Left lobe of liver (tissue), 2 donors: ENCODE measurements at places on chromosomes 5 and 9. TPM values are rescaled to one million over a fixed set of nuclear protein-coding genes. Genes with fewer than 3 reads are reported as not detected.

- no peak for DNase-seq
Measured at GRCh38 chr9:87610200-87611155, 112.8 kb downstream of the DAPK1 start.

DNA sequence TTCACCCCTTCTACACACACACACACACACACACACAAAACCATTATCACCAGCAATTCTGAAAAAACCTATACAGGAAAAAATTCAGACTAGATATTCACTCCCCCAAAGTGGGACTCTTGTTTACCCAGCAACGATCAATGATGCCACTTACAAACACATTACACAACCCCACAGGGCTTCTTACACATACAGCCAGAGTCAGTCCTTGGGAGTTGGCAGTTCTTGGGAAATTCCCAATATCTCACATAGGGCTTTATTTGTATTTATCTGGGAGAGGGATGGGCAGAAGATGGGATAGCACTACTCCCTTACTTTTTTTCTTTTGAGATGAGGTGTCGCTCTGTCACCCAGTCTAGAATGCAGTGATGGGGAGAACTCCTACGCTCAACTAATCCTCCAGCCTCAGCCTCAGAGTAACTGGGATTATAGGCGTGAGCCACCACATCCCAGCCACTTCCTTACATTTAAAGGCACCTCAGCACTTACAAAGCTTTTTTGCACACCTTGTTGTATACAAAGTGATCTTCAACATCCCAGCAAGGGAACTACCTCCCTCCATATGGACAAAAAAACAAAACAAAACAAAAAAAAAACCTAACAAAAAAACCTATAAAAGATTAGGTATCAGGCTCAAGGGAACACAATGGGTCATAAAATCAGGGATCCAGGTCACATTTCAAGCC is 168.4 kb downstream of the TSSK1B start:
- DNase-seq: no peak

GRCh38 chr5:123785162-123786071 is 273.4 kb downstream of the CSNK1G3 start:
- no peak for DNase-seq

Gene EDIL3
- total RNA-seq: 0.20 TPM

DNA sequence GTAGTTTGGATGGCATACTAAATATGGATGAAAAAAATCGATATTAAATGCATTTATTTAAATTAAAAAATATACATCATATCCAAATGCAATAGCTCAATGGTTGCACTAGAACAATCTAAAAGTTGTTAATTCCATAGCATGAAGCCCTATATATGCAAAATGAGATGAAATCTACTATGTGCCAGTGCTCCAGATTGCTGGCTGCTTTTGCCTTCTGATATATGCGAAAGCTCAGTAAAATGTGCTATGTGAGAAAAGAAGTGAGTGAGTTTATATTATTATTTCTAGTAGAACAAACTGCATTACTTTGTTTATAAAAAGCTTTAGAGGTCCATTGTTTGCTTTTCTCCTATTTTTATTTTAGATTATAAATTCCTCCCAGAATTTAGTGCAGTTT is 186.7 kb downstream of the MAT2B start:
- no peak for DNase-seq

DNA sequence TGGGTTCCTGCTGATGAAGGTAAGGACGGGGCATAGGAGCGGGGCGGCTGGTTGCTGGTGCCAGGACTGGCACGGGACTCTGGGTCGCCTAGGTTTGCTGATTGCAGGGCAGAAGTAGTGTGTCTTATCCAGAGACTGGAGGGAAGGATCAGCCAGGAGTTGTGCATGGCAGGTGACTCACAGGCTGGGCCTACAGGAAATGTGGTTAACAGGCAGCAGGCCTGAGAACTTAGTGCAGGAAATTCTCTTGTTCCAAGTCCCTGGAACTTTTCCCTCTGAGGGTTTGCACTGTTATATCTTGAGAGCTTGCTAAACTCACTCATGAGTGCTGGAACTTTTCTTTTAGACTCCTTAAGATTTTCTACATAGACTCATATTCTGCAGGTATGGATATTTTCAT is 95.1 kb downstream of the ANXA2R start:
- no peak for DNase-seq

Gene CDO1
- 130 TPM for total RNA-seq

DNA sequence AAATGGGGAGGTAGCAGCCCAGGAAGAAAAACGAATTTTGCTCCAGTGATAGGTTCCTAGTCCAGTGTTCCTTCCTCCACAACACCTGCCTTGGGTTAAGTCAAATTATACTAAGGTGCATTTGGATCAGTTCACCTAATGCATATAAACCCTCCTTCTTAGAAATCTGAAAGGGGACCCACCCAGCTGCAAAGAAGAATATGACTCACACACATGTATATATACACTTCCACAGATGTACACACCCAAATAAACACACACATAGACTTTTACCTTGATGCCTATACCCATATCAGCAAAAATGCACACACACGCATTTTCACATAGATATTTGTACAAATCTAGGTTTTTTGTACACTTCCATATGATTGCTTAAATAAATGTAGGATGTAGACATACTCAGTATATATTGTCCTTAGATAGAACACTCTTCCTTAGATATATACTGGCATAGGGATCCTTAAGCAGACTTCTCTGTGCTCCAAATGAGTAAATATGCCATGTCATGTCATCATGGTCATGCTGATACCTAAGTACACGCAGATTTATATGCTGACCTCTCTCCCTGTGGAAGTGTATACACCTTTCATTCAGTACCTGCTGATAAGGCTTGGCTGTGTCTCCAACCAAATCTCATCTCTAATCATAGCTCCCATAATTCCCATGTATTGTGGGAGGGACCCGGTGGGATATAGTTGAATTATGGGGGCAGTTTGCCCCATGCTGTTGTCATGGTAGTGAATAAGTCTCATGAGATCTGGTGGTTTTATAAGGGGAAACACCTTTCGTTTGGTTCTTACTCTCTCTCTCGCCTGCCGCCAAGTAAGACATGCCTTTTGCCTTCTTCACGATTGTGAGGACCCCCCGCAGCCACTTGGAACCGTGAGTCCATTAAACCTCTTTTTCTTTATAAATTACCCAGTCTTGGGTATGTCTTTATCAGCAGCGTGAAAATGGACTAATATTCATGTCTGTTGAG is 10.2 kb downstream of the ADRB2 start:
- DNase-seq: no peak

DNA sequence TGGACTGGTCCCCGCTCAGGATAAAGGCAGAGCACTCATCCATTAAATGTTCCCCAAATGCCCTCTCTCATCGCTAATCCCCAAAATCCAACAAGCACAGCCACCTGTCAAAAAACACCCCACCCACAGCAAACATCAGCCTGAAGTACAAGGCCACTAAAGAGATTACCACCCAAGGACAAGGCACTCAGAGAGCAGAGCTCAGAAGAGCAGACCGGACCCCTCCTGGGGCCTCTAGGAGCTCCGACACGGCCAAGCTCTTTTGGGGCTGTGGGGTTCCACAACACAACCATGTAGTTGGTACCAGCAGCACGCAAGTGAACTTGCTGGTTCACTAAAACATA is 9.8 kb downstream of the VDAC1 start:
- DNase-seq: no peak

DNA sequence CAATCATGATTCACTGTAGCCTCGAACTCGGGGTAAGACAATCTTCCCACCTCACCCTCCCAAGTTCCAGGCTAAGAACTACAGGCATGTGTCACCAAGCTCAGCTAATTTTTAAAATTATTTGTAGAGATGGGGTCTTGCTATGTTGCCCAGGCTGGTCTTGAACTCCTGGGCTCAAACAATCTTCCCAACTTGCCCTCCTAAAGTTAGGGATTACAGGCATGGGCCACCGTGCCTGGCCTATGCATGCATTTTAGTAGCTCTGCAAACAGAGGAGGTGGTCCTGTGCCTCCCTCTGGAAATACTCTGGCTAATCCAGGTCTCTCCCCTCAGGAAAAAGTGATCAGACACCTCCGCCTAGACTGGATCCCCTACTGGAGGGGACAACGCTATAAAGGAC is 21.5 kb upstream of the TRIM14 start:
- DNase-seq: no peak

GRCh38 chr9:126397056-126397455 is 70.4 kb downstream of the MVB12B start:
- DNase-seq: no peak

GRCh38 chr5:170436335-170436734 is 47.2 kb upstream of the KCNMB1 start:
- peak; percentile 32 for DNase-seq

- DNase-seq: no peak
Measured at GRCh38 chr5:88924330-88924657, 41.3 kb upstream of the MEF2C start.

Gene ECSCR
- total RNA-seq: 2.0 TPM
